ENCODE measurements at places on chromosomes 7 and 10.

GRCh38 chr10:112950714-112951358, 789 bp downstream of the TCF7L2 start:
- peak; percentile 9 for DNase-seq

DNA sequence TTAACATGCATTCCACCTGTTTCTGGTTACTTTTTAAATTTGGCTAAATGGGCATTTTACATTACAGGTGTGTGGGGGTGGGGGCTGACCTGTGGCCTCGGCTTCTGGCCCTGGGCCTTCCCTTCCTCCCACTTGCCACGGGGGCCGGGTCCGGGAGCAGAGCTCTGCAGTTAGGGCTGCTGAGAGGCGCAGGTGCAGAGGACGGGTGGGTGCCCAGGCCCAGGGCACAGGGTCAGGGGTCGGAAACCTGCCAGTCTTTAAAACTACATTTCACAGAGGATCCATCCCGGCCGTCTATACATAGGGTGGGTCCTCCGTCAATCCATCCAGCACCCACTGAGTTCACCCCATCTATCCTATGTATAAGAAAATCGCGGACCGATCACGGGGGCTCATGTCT, 106.5 kb upstream of the INSIG1 start:
- DNase-seq = no peak

DNA sequence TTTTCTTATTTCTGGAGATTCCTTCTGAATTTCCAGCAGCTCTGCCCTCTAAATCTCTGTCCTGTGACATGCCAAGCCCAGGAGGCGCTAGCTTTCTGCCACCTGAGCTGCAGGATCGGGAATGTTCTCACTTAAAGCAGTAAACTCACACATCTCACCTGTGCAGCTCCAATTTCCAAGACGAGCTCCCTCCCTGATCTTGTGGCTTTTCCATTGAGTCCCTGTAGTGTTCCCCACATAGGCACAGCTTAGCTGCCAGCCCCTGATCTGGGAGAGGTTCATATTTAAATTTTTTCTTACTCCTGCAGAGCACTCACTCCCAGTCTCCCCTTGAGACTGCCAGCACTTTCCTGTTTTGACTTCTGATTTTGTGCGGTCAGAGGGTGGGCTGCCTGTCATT, 479.3 kb downstream of the GLRX3 start:
- DNase-seq = no peak

DNA sequence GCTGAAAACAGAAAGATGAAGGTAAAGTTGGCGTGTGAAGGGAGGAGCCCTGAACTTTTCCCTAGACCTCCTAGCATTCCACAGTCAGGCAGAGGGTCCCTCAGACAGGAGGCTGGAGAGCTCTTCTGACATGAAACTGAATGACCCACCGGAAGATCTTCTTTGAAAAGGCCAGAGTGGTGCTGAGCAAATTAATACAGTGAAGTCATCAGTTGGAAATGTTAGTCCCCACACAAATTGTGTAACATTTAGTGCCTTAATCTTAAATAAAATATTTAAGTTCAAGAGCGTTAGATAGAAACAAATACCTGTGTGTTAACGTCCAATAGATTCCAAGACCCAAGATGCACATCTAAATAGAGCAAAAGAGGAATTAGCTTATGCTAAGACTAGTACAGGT, 49.0 kb upstream of the WNT16 start:
- no peak for DNase-seq

DNA sequence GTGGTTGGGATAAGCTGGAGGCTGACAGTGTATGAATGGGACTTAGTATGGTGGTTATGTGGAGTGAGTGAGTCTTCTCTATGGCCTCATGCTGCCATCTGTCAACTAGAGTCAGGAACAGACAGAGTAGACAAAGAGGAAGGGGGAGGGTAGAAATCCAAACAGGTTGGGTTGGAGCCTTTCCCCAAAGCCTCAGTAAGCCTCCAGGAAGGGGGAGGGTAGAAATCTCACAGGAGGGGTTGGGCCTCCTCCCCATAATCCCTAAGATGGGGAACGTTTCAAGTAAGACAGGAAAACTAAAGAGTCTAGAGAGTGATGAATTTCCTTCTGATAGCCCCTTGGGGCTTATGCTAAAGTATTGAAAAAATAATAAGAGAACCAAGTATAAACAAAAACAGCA, 2.0 kb upstream of the AKR1B15 start:
- DNase-seq = no peak

DNA sequence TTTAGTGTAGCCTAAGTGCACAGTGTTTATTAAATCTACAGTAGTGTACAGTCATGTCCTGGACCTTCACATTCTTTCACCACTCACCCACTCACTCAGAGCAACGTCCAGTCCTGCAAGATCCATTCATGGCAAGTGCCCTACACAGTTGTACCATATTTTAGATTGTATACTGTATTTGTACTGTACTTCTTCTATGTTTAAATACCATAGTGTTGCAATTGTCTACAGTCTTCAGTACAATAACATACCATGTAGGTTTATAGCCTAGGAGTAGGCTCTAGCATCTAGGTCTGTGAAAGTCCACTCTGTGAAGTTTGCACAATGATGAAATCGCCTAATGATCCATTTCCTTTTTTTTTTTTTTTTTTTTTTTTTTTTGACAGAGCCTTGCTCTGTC, 12.0 kb downstream of the EEPD1 start:
- DNase-seq = no peak

- DNase-seq = no peak
Measured at GRCh38 chr7:86366946-86367345, 276.8 kb upstream of the GRM3 start.
